ENCODE measurements at places on chromosomes 6 and 20. TPM values are rescaled to one million over a fixed set of nuclear protein-coding genes. Genes with fewer than 3 reads are reported as not detected.

MCHR2 gene
- total RNA-seq = not detected

GRCh38 chr20:33842346-33842745 is 31.2 kb downstream of the CHMP4B start:
- DNase-seq = no peak

DNA sequence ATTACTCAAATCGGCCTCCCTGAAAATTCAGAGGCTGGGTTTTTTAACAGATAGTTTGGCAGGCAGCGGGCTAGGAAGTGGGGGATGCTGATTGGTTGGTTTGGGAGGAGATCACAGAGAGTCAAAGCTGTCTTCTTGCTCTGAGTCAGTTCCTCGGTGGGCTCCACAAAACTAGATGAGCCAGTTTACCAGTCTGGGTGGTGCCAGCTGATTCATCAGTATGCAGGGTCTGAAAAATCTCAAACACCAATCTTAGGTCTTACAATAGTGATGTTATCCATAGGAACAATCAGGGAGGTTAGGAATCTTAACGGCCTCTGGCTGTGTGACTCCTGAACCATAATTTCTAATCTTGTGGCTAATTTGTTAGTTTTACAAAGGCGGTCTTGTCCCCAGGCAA is 190.7 kb downstream of the C6orf118 start:
- no peak for DNase-seq

- DNase-seq = no peak
Measured at GRCh38 chr6:168518348-168518745, 77.4 kb downstream of the SMOC2 start.

SLC17A3 gene
- total RNA-seq = not detected

GRCh38 chr20:22382742-22383141 is 201.6 kb downstream of the FOXA2 start:
- DNase-seq = no peak

ZBTB46 gene
- not detected for total RNA-seq

DNA sequence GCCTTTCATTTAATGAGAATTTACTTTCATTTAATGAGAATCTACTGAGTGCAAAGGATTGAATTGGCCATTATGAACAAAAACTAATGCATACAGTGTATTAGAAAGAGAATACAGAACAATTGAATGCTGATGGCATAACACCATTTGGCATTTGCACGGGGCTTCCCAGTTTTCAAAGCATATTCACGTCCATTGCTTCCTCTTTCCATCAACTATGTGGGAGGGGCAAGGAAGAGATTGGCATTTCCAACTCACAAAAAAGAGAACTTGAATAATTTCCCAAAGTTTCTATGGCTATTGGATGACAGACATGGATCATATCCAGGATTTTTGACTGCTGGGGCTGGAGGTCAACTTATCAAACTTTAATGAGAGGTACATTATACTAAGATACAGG is 23.2 kb upstream of the ARG1 start:
- DNase-seq = no peak

ECT2L gene
- total RNA-seq = not detected

GRCh38 chr6:106886922-106887797 is 87.4 kb downstream of the CD24 start:
- DNase-seq = no peak

DNA sequence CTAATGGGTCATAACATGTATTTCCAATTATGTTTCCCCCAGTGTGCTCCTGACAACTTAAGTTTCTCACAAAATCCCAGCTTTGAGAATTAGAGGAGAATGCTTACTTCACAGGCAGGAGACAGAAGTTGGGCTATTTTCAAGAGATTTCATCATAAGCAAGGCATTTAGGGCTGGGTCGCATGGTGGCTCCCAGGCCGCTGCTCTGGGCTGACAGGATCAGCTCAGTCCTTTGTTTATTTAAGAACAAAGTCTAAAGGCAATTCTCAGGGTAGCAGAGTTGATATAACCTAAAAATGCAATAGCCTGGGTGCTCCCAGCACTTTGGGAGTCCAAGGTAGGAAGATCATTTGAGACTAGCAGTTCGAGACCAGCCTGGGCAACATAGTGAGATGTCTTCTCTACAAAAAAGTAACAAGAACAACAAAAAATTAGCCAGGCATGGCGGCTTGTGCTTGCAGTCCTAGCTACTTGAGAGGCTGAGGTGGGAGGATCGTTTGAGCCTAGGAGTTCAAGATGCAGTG is 10.9 kb downstream of the FOXQ1 start:
- no peak for DNase-seq

GRCh38 chr6:141140905-141141304 is 991.8 kb upstream of the GJE1 start:
- DNase-seq = no peak

- no peak for DNase-seq
Measured at GRCh38 chr20:62587757-62588402, 54.4 kb upstream of the SLCO4A1 start.

DNA sequence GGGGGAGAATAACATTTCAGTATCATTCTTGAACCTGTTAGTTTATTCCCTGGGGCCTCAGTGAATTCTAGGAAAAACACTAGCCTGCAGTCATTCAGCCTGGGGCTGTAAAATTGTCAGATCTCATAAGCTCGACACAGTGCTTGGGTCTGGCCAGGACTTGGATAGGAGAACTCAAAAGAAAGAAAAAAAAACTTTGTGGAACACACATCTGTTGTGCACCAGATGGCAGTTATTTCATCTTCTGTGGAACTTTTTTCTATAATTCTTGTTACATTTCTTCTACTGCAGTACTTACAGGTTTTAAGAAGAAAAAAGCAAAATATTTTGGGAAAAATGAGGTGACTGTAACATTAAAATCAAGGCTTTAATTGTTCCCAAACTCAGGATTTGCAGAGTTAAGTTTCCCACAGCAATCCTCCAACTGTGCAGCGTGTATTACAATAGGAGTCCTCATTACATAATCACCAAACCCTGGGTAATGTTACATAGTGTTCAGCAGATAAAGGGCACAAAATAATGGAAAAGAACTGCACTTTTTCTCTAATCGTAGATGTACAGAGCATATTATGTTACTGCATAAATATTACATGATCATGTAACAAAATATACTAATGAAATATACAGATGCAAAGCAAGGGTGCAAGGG is 531.1 kb upstream of the CITED2 start:
- DNase-seq = no peak

GJA10 gene
- not detected for total RNA-seq

DNA sequence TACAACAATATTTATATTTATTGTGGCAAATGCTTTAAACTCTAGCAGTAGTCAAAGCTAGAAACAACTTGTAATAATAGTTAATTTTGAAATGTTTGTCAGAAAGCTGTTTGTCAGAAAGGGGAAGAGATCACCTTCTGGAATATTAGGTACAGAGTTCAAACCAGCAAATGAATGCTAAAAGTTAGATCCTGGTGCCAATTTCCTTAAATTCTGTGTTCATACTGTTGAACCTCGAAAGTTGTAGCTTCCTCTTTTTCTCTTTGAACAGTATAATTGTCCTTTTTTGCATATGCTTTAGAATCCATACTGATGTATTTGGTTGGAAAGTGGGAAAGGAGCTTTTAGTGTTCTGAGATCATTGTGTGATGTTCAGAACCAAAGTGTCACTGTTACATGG is 22.4 kb downstream of the ITCH start:
- DNase-seq = no peak

GRCh38 chr6:168804331-168804730 is 363.3 kb downstream of the SMOC2 start:
- DNase-seq = no peak

GRCh38 chr6:17959302-17959701 is 28.1 kb downstream of the KIF13A start:
- DNase-seq = no peak

GRCh38 chr20:50297498-50298376 is 107.1 kb downstream of the CEBPB start:
- DNase-seq = no peak

OOEP gene
- not detected for total RNA-seq

DNA sequence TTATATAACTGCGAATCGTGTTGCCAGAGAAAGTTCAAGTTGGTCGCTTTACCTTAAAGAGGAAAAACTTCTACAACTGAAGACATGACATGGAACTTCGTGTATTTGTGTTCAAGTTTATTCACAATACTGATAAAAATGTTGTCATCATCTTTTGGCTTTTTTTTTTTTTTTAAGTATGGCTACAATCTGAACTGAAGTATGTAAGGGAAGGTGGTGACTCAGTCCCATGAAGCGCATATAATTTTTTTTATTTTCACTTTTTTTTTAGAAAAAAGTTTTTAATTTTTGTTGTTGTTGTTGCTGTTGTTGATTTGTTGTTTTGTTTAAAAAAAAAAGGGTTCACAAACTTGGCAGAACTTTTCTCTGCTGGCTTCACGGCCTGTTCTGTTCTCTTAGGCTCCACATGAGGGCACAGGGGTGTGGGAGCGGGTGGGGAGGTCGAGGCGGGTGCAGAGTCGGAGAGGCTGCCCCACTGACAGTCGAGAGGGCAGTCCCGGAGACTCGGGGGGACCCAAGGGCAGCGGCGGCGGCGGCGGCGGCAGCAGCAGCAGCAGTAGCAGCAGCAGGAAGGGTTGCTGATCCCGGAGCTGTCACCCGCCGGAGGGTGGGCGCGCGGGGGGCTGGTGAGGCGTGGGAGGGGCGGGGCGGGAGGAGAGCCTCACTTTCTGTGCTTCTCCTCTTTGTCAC is 17.0 kb downstream of the TFAP2A start:
- no peak for DNase-seq

TTLL9 gene
- not detected for total RNA-seq

DNA sequence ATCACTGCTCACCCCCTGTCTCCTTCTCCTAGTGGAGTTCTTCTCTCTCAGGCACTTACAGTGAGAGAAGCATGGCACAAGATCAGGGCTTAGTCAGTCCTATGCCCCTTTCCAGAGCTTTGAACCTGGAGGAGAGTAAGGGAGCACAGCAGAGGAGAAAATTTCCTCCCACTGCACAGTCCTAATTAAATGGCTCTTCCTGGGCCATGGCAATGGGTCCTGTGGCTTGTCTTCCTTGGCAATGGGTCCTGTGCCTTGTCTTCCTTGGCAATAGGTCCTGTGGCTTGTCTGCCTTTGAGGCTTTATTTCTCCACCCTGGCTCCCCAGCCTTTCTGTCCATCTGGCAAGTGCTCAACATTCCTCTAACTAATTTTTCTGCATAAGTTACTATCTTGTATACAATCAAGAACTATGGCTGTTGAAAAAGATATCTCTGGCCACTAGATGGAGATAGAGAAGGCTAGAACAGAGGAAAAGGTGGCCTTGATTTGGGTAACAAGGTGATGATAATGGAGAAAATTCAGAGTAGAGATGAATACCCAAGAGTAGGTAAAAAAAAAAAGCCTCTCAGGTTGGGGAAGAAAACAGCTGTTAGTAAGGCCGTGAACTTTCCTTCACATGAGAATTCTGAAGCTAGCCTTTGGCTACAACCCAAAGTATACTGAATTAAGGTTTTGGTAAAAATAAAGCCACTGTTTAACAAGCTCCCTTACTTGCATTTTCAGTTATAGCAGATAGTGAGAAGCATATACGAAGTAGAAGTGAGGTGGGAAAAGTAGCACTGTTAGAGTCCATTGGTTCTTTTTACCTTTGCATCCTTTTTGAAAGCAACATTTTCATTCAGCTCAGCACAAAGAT is 504.9 kb downstream of the DOK5 start:
- DNase-seq = no peak

DNA sequence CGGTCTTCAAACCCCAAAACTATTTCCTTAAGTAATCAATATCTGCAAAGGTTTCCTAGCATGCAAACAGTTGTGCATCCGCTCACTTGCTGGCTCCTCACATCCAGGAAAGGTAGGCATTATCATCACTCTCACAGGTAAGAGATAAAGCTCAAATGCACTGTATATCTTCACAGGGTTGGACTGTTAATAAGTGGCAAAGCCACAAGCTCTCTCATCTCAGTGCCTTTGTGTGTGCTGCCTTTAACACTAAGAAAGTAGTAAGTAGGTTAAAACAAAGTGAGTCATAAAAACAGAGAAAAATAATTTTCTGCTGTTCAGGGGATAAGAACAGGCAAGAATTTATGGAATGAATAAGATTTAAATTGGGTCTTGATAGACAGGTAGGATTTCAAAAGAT is 21.3 kb downstream of the MAN1A1 start:
- no peak for DNase-seq

DNA sequence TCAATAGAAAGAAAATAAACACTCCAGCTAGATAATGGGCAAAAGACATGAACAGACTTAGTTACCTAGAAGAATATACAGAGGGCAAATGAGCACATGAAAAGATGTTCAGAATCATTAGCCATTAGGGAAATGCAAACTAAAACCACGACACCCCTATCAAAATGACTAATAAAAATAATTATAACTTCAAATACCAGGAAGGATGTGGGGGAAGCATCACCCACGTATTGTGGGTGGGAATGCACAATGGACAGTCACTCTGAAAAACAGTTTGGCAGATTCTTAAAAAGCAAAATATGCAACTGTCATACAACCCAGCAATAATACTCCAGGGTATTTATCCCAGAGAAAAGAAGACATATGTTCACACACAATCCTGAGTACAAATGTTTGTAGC is 92.6 kb downstream of the DLL1 start:
- no peak for DNase-seq

DNA sequence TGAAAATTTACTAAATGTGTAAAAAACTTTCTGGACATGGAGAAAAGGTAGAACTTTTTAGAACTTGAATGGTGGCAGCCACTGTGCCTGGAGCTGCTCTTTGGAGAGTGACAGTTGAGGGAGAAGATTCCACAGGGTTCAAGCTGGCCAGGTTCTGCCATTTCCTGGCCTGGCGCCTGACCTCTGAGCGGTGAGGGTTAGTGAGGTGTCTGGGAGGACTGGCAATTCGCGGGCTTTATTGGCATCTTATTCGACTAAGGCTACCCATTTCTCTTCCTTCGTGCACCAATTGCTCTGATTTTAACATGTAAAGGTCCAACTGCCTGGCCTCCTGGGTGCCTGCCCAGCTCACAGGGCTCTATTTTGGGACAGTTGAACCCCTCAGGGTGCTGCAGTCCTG is 2.4 kb downstream of the SNAI1 start:
- no peak for DNase-seq

FAM229B gene
- 3.1 TPM for total RNA-seq

DNA sequence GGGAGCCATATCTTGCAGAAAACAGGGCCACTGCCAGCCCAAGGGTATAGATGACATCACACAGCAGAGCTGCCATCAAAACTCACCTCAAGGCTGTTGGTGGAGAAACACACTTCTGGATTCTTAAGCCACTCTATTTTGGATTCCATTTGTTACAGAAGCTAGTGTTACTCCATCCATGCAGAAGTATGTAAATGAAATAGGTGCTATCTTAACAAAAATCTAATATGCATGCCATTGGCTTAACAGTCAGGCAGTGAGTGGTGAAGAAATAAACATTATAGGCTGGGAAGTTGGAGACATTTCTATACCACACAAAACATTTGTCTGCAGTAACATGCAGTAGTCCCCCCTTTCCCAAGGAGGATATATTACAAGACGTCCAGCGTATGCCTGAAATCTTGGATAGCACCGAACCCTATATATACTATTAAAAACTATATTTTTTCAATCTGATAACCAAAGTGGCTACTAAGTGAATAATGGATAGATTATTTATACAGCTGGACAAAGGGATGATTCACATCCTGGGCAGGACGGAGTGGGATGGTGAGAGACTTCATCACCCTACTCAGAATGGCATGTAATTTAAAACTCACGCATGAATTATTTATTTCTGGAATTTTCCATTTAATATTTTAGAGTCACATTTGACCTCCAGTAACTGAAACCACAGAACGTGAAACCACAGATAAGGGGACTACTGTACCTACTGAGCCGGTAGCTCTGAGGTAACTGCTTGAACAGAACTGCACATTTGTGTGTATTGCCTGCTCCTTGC is 160.0 kb upstream of the PLN start:
- DNase-seq = no peak

MDFI gene
- total RNA-seq = not detected

All from CD8-positive, alpha-beta T cell (primary cell).